ENCODE measurements at places on chromosomes 6 and 20.
A peak's percentile ranks its signal among the peaks of the same experiment; 100 is the strongest.

DNA sequence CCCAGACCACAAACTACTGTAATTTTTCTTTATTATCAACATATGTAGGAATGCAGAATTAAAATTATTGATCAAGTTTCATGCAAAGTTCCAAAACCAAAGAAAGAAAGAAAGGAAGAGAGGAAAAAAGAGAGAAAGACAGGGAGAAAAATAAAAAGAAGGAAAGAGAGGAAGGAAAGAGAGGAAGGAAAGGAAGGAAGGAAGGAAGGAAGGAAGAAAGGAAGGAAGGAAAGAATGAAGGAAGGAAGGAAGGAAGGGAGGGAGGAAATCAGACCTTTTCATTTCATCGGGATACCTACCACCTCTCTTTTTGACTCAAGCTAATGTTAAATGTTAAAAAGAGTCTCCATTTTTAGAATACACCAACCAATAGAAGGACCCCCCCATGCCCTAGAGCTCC lies 31.9 kb downstream of the DCDC2 start:
- no peak for DNase-seq

DNA sequence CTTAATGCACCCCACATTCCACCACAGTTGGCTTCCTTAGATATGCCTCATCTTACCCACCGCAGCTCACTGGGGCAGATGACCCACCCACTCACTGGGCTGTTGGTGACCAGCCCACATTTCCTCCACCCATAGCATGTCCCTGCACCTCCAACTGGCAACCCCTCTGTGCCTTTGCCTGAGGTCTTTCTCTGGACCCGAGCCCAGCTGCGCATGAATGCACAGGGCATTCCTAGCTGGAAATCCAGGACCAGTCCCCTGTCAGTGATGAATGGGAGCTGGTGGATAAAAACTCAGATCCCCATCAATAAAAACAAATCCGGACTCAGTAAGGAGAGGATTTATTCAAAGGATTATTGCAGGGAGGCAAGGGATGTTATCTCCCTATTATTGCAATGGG lies 75.0 kb downstream of the ISM1 start:
- no peak for DNase-seq

DNA sequence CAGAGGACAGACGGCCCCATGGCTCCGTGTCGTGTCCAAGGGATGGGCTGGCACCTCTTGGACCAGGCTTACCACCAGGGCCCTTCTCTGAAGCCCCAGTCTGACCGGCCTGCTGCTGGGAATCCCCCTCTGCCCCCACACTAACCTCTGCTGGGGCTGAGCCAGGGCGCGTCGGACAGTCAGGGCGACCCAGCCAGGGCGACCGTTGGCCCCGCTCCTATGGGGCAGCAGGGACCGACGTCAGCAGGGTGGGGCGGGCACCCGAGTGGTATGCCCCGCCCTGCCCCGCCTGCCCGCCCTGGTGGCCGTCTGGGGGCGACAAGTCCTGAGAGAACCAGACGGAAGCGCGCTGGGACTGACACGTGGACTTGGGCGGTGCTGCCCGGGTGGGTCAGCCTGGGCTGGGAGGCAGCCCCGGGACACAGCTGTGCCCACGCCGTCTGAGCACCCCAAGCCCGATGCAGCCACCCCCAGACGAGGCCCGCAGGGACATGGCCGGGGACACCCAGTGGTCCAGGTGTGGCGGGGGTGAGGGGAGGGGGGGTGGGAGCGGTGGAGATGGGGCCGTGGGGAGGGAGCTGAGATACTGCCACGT lies at the start of gene SLC17A9:
TSS of gene SLC17A9 (plus strand) at position 337 of the 595 bp plus-strand sequence. CDS start at position 459, 122 bp downstream.
- DNase-seq = no peak

GRCh38 chr6:169190144-169190584 lies 63.5 kb downstream of the THBS2 start:
- DNase-seq = no peak

GRCh38 chr6:33298773-33299236 lies at the start of gene RGL2:
Gene RGL2, minus strand, starts transcription at chr6:33298942. Its CDS starts 332 bp downstream, at chr6:33298610.
- DNase-seq = peak; percentile 59

DNA sequence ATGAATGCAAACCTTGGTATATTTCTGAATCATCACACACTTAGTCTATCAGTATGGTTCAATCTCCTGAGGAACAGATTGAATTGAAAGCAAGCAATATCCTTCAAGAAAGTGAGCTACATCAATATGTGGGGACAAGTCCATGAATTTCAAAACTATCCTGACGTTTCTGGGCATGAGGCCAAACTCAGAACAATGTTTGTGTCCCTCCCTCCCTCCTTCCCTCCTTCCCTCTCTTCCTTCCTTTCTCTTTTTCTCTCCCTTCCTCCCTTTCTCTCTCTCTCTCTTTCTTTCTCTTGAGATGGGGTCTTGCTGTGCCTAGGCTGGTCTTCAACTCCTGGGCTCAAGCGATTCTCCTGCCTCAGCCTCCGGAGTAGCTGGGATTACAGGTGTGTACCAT lies 27.9 kb upstream of the SYNCRIP start:
- DNase-seq = peak; percentile 14

GRCh38 chr20:46129955-46130481 lies 11.9 kb downstream of the CD40 start:
- peak; percentile 94 for DNase-seq

DNA sequence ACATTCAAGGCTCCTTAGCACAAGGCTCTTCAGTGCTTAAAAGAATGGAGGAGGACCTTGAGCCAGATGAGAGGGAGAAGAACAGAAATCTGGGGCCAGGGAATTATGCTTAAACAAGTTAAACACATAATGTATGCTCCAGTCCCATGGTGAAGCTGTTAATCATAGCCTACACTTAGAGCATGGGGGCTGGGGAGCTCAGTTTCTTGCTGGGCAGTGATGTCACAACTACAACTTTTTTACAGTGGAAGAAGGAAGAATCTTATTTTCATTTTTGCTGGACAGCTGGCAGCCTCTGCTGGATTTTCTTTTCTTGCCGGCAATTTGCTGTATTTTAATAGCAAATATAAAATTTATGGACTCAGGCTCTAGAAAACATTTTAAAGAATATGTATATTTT lies 432.5 kb downstream of the CD109 start:
- DNase-seq = no peak

GRCh38 chr6:15322781-15323536 lies 77.1 kb downstream of the JARID2 start:
- no peak for DNase-seq

Data from NCI-H1105 treated with DMSO at 0.1 percent for 48 hours (cell line).